ENCODE measurements at places on chromosomes 5 and 9. TPM values are rescaled to one million over a fixed set of nuclear protein-coding genes. Genes with fewer than 3 reads are reported as not detected.

Gene SLC36A3
- not detected for total RNA-seq

Gene TGFBI
- 2,468 TPM for total RNA-seq

Gene ITK
- total RNA-seq: 0.02 TPM

Gene ARL14EPL
- total RNA-seq: not detected

Data from H4 (cell line).